ENCODE measurements at places on chromosomes 13 and 19.

GRCh38 chr19:55495646-55496349 is 7.6 kb downstream of the SSC5D start:
- DNase-seq: no peak

DNA sequence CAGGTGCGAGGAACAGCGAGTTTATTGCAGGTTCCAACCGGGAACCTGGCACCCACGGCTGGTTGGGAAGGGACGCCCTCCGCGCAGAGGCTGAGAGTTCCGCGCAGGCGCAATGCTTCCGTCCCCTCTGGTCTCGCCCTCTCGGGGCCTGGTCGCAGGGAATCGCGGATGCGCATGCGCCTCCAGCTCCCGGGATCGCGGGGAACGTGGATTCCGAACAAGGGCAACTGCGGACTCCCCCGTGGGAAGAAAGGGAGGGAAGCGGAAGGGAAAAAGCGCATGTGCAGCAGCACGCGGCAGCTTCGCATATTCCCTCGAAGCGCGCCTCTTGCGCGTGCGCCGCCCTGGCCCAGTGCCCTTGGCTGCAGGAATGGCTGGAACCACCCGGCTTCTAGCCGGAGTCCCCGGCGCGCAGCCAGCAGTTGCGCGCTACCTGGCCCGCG is 1.1 kb downstream of the TSSK6 start:
- peak; percentile 58 for DNase-seq

DNA sequence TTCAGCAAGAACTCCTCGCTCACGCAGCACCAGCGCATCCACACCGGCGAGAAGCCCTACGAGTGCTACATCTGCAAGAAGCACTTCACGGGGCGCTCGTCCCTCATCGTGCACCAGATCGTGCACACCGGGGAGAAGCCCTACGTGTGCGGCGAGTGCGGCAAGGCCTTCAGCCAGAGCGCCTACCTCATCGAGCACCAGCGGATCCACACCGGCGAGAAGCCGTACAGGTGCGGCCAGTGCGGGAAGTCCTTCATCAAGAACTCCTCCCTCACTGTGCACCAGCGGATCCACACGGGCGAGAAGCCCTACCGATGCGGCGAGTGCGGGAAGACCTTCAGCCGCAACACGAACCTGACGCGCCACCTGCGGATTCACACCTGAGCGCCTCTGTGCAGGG is 20.6 kb upstream of the SMIM17 start:
- DNase-seq: no peak

- DNase-seq: peak; percentile 11
Observed at GRCh38 chr13:59210543-59210942, 953.2 kb downstream of the DIAPH3 start.

- DNase-seq: no peak
Observed at GRCh38 chr13:51856998-51857397, 4.8 kb upstream of the CCDC70 start.
